ENCODE measurements at places on chromosomes 7 and 10.

DNA sequence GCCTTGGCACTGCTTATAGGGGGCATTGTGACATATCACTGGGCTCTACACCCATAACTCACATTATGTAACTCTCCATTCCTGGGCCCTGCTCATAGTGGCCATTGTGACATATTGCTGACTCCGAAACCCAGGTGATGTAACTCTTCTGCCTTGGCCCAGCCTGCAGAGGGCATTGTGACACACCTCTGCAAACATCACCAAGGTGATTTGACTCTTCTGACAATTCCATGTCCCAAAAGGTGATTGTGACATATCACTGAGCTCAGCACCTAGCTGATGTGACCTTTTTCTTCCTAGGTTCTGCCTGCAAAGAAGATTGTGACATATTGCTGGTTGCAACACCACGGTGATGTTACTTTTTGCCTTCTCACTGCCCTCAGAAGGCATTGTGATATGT is 36.5 kb upstream of the ZNF680 start:
- DNase-seq: no peak

- no peak for DNase-seq
Measured at GRCh38 chr7:118753479-118753878, 529.0 kb downstream of the ANKRD7 start.

DNA sequence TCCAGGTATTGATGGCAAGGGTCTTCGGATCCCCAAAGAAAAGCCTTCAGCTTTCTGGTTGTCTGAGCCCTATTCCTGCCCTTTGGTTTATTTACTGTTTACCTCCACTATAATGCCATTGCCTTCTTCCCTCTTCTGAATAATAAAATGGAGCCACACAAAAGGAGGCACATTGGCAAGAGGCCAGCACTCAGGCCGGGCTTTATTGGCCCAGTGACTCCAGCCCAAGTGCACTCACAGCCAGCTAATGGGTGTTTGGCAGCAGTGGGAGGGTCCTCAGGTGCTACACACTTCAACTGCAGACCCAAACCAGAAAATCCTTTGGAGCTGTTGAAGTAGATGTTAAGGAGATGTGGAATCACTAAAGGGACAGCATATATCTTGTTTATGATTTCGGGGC is 336.0 kb downstream of the PLXNA4 start:
- no peak for DNase-seq

GRCh38 chr7:1823376-1824150 is 153.5 kb downstream of the ELFN1 start:
- no peak for DNase-seq

DNA sequence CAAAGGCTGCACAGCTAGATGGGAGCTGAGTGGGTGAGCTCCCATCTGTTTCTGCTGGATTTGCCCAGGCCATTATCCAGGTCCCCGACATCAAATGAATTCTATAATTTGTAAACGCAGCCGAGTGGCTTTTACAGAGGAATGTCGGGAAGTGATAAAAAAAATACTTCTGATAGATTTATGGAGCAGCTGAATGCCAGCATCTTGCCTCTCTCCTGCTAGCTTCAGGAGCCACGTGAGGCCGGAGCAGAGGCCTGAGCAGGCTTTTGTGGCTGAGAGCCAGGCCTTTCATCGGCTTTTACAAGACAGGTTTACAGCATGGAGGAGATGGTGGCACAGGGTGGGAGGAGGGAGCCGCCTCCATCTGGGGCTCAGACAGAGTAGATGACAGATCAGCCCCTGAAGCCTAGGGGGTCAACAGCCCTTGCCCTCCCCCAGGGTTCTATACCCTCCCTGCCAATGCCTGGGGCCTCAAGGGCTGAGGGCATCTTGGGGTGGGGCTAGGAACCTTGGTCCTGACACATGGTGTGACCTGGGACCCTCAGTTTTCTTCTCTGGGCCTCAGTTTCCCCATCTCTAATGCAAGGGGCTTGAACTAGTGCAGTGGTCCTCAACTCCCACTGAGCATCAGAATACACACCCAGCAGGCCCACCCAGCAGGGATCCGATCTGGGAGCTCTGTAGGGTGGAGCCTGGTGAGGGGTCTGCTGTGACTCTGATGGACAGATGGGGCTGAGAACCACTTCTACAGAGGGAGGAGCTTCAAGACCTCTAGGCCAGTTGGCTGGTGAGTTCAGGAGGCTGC is 44.2 kb upstream of the PCBD1 start:
- no peak for DNase-seq

DNA sequence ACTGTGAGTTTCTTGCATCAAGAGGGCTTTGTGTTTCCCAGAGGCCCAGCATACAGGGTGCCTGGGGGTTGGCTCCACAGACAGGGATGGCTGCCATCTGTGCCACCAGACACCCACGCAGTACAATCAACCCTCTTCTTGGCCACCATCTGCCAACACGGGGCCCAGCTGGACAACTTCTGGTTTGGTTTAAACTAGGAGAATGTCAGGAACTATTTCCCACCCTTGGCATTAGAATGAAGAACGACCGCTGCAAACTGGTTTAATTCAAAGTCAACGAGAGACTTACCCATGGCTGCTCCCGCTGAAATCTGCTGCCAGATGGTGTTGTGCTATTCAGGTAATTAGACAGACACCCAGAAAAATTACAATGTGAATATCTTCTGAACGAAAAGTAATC is 27.8 kb downstream of the NMT2 start:
- no peak for DNase-seq

DNA sequence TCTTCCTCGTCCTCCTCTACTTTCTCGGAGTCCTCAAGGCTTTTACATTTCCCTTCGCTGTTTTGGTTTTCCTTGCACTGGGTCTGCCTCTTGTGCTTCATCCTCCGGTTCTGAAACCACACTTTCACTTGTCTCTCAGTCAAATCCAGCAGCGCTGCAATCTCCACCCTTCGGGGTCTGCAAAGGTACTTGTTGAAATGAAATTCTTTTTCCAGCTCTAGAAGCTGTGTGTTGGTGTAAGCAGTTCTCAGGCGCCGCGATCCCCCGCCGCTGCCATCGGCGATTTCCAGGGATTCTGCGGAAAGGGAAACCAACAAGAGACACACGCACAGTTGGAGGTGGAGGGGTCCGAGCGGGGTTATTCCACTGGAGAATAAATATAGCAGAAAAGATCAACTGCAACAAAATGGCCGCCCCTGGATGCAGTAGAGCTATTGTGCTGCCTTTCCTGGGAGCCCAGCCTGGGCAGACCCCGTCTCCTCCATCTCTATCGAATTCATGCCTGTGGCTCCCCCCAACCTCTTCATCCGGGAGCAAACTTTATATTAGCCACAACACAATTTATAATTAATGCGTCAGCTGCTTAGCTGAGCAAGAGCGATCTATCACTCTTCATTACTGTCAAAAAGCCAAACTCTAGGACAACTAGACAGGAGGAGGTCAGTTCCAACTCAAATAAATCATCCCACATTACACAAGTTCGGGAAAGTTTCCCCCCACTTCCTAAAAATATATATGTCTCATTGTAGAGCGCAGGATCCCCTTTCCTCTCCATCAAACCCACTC is 1.1 kb downstream of the HOXA2 start:
- DNase-seq: no peak

GRCh38 chr10:49661140-49661856 is 18.2 kb upstream of the C10orf53 start:
- DNase-seq: no peak

DNA sequence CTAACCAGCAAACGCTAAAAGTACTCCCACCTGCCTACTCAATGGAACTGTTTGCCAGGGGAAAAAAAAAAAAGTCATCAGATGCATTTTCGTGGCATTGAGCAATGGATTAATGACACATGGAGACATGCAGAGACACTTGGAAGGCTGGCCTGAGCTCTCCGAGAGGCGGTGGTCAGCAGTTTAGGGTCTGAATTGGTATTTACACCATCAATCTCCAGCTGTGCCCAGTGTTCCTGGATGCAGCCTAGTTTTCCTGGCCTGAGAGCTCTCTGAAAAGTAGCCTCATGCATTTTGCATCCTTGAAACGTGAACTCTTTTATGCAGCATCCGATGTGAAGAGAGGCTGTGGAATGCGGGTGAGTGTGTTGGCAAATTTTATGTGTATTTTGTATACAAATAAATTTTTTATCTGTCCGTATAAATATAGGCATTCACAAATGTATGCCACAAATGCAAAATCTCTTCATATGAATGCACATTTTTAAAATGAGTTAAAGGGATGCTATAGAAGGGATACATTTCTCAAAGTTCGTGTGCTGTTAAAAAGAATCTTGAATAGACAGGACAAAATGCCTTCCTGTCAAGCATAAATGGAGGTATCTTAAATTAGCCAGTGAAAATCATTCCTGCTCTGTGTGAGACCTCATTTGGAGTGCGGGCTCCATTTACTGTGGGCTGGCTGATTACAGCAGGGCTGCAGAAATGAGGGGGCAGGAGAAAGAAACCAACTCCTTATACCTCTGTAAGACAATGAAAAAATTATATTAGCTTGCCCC is 137.7 kb upstream of the PFKP start:
- DNase-seq: no peak

- no peak for DNase-seq
Measured at GRCh38 chr7:71787513-71787912, 624.6 kb downstream of the CALN1 start.

- no peak for DNase-seq
Measured at GRCh38 chr7:11557627-11558026, 274.4 kb downstream of the THSD7A start.

DNA sequence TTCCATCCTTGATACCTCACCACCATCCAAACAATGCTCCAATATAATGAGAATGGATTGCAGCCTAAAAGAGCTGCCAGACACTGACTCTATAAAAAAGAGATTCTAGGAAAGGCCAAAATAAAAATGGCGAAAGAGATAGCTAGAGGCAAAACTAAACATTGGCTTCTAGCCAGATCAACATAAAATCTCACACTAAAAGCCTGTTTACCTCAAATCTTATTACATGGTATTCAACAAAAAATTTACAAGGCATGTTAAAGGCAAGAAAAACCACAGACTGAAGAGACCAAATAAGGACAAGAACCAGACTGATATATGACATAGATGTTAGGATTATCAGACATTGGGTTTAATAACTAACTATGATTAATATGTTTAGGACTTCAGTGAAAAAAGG is 1127.0 kb downstream of the DNAJB9 start:
- DNase-seq: no peak

DNA sequence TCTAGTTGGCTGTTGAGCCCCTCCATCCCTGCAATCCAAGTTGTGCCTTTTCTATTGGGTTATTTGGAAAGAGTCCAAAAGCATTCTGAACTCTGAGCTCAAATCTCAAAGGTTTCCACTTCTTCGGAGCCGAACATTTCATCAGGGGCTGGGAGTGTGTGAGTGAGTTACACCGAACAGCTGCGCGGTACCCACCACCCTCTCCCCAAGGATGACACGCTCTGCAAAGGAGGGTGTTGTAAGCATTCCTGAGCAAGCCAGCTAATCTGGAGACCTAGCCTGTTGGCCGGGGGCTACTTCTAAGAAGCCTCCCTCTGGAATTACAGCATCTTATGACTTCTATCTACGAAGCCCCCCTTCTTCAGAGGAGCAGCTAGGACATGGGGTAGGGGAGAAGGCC is 270.5 kb downstream of the CREB5 start:
- DNase-seq: no peak

DNA sequence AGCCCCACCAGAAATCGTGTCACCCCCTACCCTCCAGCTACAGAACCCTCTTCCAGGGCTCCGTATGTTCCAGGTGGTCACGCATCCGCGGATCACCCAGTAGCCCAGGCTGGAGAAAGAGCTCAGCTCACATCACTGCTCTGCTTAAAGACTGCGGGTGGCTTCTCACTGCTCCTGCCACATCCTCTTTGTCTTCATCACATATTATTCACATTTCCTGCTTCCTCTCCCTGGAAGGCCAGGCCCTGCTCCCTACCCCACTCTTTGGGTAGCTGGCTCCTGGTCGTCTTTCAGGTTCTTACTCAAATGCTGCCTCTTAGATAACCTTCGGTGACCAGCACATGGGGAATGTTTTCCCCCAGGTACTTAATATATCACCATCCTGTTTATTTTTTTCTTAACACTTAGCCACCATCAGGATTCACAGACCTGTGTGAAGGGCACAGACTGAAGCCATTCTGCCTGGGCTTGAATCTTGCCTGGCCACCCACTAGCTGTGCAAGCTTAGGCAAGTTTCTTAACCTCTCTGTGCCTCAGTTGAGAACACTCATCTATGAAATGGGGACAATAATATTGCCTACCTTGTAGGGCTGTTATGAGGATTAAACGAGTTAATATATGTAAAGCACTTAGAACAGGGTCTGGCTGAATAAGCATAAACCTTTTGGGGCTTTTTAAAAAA is 307.8 kb downstream of the PRPF18 start:
- no peak for DNase-seq

GRCh38 chr10:125002423-125003145 is 60.7 kb downstream of the ZRANB1 start:
- DNase-seq: no peak

DNA sequence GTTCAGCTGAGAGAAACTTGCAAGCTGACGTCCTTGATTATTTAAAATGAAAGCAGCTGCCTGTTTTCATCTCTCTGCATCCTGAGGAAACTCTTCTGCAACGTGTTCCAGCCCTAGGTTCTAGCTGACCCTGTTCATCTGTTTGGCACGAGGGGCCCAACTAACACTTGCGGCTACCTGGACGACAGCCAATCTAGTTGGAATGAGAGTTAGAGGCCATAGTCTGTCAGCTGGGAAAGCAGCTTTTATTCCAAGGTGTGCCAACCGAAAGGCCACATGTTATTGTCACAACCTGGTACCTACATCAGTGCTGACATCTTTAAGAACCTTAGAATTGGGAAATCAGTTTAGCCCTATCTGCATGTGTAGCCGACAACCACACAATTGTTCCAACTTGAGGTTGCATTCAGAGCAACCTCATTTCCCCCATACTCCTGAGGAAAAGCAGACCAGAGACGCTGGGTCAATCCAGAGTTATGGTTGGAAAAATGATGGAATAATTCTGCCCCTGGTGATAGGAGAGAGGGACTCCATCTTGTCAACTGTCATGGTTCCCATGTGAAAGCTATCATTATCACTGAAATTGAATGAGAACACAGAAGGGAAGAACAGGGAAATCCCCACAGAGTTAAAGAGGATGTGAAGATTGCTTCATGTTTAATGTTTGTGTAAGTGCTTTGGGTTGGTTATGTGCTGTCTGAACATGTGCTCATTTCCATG is 121.6 kb downstream of the EGFR start:
- DNase-seq: no peak

- no peak for DNase-seq
Measured at GRCh38 chr7:12052211-12052610, 158.9 kb upstream of the TMEM106B start.

DNA sequence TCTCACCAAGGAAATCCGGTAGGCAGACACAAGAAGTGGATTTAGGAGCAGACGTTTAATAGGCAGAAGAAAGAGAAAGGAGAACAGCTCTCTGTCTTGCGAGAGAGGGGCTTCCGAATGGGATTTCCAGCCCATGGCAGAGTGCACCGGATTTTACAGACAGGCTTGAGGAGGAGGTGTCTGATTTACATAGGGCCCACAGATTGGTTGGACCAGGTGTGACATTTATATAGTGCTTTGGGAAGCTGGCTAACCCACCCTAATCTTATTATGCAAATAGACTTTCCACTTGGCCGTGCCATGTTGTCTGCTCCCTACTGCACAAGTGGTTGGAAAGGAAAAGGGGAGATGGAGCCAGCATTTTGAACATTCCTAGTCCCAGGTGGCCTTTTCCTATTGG is 57.8 kb downstream of the ANKMY2 start:
- no peak for DNase-seq

GRCh38 chr10:126384269-126384873 is 3.9 kb downstream of the ADAM12 start:
- no peak for DNase-seq
